Neural crest cell (in vitro differentiated cells): ENCODE measurements at places on chromosomes 4 and X. TPM values are rescaled to one million over a fixed set of nuclear protein-coding genes. Genes with fewer than 3 reads are reported as not detected.
A peak's percentile ranks its signal among the peaks of the same experiment; 100 is the strongest.

The ASB12 gene
- total RNA-seq, result 0.61 TPM in 2 replicates

The YIPF6 gene
- 35.1 and 37.4 TPM in 2 replicates for total RNA-seq

The BMPR1B gene
- total RNA-seq, result 24.9 and 26.8 TPM in 2 replicates

The ARHGEF38 gene
- total RNA-seq, result not detected in 2 replicates

The TCEAL8 gene
- 58.0 and 61.2 TPM in 2 replicates for total RNA-seq

The RBM3 gene
- 248 and 261 TPM in 2 replicates for total RNA-seq

DNA sequence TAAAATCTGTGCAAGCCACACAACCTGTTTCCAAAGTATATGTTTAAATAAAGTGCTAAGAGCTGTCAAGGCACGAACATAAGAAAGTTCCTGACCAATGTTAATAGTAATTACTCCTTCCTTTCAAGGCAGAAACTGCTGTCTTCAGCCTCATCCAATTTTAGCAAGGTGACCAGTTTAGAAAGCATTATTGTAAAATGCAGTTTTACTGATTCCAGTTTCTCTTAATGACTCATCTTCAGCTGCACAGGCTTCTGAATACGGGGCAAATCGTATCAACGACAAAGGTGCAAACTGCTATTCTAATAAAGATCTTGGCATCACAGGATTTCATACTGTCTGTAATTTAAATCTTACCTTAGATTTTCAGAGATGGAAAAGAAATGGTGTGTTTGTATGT is 87.5 kb downstream of the PPP3CA start:
- H3K27ac ChIP-seq, result no peak overlapping the region
- H3K4me1 ChIP-seq, result peaks cover 15% of the 10 kb centered on the region

DNA sequence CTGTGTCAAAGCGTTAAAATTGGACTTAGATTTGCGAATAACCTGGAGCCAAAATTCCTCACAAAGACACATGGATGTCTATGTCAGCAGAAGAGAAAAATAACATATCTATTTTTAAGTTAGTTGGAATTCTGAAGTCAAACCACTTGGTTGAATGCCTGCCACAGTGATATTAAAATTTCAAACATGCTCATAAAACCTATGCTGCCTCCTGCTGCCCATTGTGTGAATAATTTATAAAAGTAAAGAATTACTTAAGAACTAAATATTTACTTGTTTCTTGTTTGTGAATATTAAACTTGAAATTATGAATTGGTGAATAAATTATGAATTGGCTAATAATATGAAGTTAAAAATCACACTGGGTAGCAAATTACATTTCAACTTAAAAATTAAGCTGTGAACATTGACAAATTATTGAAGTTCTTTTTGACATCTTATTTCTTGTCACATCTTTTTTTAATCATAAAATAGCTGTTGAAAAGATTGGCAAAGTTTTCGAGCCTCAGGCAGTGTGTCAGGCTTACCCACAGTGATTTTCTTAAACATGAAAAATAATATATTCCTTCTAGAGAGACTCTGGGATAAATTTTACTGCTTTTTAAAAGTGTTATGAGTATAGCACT is 35.4 kb downstream of the FABP2 start:
- no peak overlapping the region for H3K27ac ChIP-seq
- H3K36me3 ChIP-seq, result no peaks in the 10 kb centered on the region
- no peak for DNase-seq
- no peak overlapping the region for H3K4me3 ChIP-seq
- no peaks in the 10 kb centered on the region for H3K4me1 ChIP-seq

GRCh38 chrX:40100537-40101429 is 3.0 kb upstream of the BCOR start:
- peak overlapping the region; percentile 75 for H3K4me3 ChIP-seq
- no peak overlapping the region for H3K27ac ChIP-seq
- no peak for DNase-seq
- peaks cover 2% of the 10 kb centered on the region for H3K36me3 ChIP-seq
- peaks cover 40% of the 10 kb centered on the region for H3K27me3 ChIP-seq
- peaks cover 38% of the 10 kb centered on the region for H3K4me1 ChIP-seq

DNA sequence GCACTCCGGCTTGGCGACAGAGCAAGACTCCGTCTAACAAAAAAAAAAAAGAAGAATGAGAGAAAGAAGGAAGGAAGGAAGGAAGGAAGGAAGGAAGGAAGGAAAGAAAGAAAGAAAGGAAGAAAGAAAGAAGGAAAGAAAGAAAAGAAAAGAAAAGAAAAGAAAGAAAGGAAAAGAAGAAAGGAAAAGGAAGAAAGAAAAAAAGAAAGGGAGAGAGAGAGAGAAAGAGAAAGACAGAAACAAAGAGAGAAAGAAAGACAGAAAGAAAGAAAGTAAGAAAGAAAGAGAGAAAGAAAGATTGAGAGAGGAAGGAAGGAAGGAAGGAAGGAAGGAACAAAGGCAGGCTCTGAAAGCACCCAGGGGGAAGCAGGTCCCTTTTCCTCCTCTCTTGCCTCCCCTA is 336.6 kb upstream of the GATB start:
- no peaks in the 10 kb centered on the region for H3K27me3 ChIP-seq
- no peaks in the 10 kb centered on the region for H3K36me3 ChIP-seq
- no peaks in the 10 kb centered on the region for H3K4me1 ChIP-seq
- DNase-seq, result no peak

DNA sequence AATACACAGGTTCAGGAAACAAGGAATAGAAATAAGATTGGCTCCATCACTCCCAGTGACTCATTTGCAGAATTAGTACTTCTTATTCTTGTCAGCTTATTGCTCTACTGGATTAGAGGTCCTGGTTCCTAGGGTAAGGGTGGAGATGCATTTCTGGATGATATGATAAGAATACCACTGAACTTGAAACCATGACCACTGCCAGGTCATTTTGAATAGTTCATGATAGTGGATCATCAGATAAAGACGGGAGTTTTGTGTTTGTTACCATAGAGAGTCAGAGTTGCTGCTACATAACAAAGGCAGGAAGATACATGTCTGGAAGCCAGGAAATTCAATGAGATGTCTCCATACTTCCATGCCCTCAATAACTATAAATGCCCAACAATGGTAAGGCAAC is 109.2 kb upstream of the FAT1 start:
- H3K36me3 ChIP-seq, result no peaks in the 10 kb centered on the region
- H3K27ac ChIP-seq, result no peak overlapping the region
- no peak overlapping the region for H3K4me3 ChIP-seq
- no peaks in the 10 kb centered on the region for H3K4me1 ChIP-seq

DNA sequence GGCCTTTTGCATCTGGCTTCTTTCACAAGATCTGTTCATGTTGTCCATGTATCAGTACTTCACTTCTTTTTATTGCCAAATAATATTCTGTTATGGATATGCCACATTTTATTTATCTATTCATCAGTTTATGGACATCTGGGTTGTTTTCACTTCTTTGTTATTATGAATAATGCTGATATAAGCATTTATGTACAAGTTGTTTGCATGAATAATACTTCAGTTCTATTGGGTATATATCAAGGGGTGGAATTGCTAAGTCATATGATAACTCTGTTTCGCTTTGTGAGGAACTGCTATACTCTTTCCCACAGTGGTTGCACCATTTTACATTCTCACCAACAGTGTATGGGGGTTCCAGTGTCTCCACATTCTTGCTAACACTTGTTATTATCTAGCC is 190.4 kb downstream of the RBMX2 start:
- H3K27ac ChIP-seq, result no peak overlapping the region
- no peaks in the 10 kb centered on the region for H3K36me3 ChIP-seq
- H3K4me1 ChIP-seq, result peaks cover 17% of the 10 kb centered on the region
- no peak overlapping the region for H3K4me3 ChIP-seq
- DNase-seq, result no peak
- no peaks in the 10 kb centered on the region for H3K27me3 ChIP-seq

DNA sequence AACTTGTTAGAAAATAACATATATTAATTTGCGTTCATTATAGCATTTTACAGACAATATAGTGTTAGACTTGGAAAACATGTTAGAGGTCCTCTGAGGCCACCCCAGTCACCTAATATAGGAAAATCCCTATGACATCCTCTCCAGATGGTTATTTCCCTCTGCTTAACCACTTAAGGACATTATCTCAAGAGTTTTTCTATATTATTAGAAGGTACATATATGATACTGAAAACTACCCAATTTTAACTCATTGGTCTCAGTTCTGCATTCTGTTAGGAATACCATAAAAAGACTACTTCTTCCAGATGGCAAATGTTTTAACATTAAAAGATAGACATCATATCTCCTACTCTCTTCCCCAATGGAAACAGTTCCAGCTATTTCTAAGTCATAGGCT is 21.4 kb downstream of the PTPN13 start:
- H3K27ac ChIP-seq, result no peak overlapping the region
- DNase-seq, result no peak
- peaks cover 34% of the 10 kb centered on the region for H3K4me1 ChIP-seq
- H3K4me3 ChIP-seq, result no peak overlapping the region
- no peaks in the 10 kb centered on the region for H3K27me3 ChIP-seq
- H3K36me3 ChIP-seq, result peaks cover 14% of the 10 kb centered on the region

DNA sequence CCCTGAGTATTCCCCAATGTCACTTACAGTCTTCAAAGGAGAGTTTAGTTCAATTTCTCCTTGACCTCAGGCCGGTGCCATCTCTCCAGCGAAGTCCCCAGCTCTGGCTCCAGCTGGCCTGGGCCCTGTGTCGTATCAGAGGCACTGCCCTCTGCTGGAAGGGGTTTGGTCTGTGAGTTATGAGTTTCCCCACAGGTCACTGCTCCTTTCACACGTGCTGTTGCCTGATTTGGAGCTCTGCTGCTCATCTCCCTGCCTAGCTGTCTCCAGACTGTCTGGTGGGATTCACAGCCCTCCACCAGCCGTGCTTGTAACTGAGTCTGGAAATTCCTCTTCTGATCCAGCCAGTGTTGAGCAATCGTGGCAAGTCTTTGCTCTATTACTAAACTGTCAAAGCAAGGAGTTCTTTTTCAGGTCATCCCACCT is at the start of gene RAP2C:
TSS of gene RAP2C (minus strand) at position 105 of the 426 bp plus-strand sequence. CDS start 2,179 bp downstream, outside the sequence.
- peaks cover 4% of the 10 kb centered on the region for H3K27me3 ChIP-seq
- peak within 1 kb of the TSS; percentile 65 for H3K27ac ChIP-seq
- H3K36me3 ChIP-seq, result peaks cover 4% of the 10 kb centered on the region
- peak within 1 kb of the TSS; percentile 93 for H3K4me3 ChIP-seq
- peaks cover 42% of the 10 kb centered on the region for H3K4me1 ChIP-seq
- DNase-seq, result peak; percentile 73

DNA sequence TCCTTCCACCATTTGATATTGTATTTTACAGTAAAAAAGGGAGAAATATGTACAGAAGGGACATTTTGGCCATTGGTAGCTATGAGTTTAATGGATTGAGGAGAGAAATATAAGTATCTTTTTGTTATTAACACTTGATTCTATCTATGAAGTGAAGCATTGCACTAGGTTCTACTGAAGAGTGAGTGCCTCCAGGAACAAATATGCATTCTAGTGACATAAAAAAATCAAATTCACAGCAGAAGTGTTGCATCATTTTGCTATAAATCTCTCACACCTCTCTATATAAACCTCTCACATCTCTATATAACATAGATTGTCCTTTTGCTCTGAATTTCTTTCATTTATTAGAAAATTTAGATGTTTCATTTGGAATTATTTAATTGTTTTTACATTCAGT is 425 bp downstream of the SYTL5 start:
- no peak overlapping the region for H3K4me3 ChIP-seq
- no peaks in the 10 kb centered on the region for H3K27me3 ChIP-seq
- no peak for DNase-seq

- H3K4me3 ChIP-seq, result no peak overlapping the region
- H3K27me3 ChIP-seq, result no peaks in the 10 kb centered on the region
- no peak overlapping the region for H3K27ac ChIP-seq
- peaks cover 20% of the 10 kb centered on the region for H3K4me1 ChIP-seq
These were observed 31.8 kb upstream of the SPP1 start for GRCh38 chr4:87943660-87944149.

DNA sequence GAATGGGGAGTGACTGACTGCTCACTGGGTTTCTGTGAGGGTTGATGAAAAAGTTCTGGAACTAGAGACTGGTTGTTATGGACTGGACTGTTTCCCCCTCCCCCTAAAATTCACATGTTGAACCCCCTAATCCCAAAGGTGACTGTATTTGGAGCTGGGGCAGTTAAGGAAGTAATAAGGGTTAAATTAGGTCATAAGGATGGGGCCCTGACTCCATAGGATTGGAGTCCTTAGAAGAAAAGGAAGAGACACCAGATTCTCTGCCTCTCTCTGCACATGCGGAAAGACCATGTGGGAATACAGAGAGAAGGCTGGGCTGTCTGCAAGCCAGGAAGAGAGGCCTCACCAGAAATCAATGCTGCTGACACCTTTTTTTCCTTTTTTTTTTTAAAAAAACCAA is 38.2 kb downstream of the ZBTB49 start:
- peaks cover 4% of the 10 kb centered on the region for H3K36me3 ChIP-seq
- no peak overlapping the region for H3K27ac ChIP-seq
- H3K4me3 ChIP-seq, result no peak overlapping the region
- no peaks in the 10 kb centered on the region for H3K27me3 ChIP-seq

GRCh38 chrX:87468941-87469340 is 48.7 kb upstream of the KLHL4 start:
- no peak overlapping the region for H3K4me3 ChIP-seq
- DNase-seq, result no peak
- H3K27me3 ChIP-seq, result no peaks in the 10 kb centered on the region
- peaks cover 4% of the 10 kb centered on the region for H3K4me1 ChIP-seq
- H3K27ac ChIP-seq, result no peak overlapping the region

GRCh38 chrX:54066841-54067240 is 22.6 kb upstream of the PHF8 start:
- peaks cover 12% of the 10 kb centered on the region for H3K36me3 ChIP-seq
- H3K27me3 ChIP-seq, result no peaks in the 10 kb centered on the region
- no peak overlapping the region for H3K27ac ChIP-seq
- no peak overlapping the region for H3K4me3 ChIP-seq
- H3K4me1 ChIP-seq, result no peaks in the 10 kb centered on the region

DNA sequence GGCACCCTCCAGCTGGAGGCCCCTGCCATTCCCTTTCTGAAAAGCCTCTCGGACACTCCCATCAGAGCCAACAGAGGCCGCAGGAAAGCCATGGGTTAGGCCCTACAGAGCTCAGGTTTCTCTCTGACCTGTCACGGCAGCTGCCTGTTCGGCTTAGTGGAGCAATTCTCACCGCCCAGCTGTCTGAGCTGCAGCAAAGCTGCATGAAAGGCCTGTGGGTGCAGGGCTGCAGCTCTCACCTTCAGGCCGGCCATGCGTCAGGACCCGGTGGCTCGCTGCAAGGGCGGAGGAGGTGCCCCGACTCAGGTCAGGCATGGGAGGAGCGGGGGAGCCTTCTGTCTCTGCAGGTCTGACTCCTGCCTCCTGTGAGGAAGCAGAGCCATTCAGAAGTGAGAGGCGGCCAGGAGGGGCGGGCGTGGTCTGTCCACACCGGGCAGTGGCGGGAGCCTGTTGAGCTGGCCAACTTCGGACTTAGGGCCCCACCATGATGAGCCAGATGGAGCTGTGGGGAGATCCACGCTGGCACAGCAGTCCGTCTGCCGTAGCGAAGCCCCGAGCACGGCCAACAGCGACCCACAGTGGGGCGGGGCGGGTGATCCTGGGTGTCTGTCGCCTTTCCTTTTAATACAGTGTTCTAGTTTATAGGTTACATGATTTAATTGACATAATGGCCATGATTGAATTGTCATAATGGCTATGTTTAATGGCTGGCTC is 23.4 kb downstream of the PDE6B start:
- no peaks in the 10 kb centered on the region for H3K4me1 ChIP-seq
- DNase-seq, result no peak
- no peak overlapping the region for H3K4me3 ChIP-seq
- H3K36me3 ChIP-seq, result peaks cover 3% of the 10 kb centered on the region

DNA sequence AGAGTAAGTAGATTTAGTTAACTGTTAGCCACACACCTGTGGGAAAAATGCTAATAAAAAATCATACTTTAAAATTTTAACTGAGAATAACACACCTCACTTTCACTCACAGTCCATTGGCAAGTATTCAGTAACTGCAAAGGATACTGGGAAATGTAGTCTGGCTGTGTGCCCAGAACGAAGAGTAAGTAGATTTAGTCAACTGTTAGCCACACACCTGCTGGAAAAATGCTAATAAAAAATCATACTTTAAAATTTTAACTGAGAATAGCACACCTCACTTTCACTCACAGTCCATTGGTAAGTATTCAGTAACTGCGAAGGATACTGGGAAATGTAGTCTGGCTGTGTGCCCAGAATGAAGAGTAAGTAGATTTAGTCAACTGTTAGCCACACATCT is 178.4 kb upstream of the NWD2 start:
- no peaks in the 10 kb centered on the region for H3K4me1 ChIP-seq
- no peak overlapping the region for H3K27ac ChIP-seq
- no peak for DNase-seq
